ENCODE measurements at places on chromosomes 5 and 9. TPM values are rescaled to one million over a fixed set of nuclear protein-coding genes. Genes with fewer than 3 reads are reported as not detected.

- H3K36me3 ChIP-seq = no peaks in the 10 kb centered on the region
- H3K27ac ChIP-seq = no peak overlapping the region
- no peak for DNase-seq
- H3K27me3 ChIP-seq = no peaks in the 10 kb centered on the region
Measured at GRCh38 chr5:58764199-58764598, 181.3 kb downstream of the RAB3C start.

- peaks cover 2% of the 10 kb centered on the region for H3K27me3 ChIP-seq
- no peaks in the 10 kb centered on the region for H3K4me1 ChIP-seq
Measured at GRCh38 chr5:144315994-144316634, 145.4 kb downstream of the KCTD16 start.

DNA sequence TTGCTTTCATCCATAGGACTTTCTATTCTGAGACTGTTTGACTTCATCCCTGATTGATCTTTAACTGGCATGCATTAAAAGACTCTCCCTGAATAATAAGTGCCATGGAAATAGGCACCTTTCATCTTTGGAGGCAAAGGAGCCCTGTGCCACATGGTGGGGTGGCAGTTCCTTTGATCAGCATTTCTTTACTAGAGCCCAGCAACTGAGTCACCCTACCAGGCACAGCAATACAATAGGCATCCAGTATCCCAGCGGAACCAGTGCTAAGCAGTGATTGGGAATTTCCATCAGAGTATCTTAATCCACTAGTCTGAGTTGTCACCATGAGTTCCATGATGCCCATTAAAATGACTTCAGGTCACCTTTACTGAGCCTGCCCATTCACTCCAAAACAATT is 476.1 kb upstream of the MPDZ start:
- peaks cover 1% of the 10 kb centered on the region for H3K27me3 ChIP-seq
- no peaks in the 10 kb centered on the region for H3K4me1 ChIP-seq
- no peak overlapping the region for H3K27ac ChIP-seq

DNA sequence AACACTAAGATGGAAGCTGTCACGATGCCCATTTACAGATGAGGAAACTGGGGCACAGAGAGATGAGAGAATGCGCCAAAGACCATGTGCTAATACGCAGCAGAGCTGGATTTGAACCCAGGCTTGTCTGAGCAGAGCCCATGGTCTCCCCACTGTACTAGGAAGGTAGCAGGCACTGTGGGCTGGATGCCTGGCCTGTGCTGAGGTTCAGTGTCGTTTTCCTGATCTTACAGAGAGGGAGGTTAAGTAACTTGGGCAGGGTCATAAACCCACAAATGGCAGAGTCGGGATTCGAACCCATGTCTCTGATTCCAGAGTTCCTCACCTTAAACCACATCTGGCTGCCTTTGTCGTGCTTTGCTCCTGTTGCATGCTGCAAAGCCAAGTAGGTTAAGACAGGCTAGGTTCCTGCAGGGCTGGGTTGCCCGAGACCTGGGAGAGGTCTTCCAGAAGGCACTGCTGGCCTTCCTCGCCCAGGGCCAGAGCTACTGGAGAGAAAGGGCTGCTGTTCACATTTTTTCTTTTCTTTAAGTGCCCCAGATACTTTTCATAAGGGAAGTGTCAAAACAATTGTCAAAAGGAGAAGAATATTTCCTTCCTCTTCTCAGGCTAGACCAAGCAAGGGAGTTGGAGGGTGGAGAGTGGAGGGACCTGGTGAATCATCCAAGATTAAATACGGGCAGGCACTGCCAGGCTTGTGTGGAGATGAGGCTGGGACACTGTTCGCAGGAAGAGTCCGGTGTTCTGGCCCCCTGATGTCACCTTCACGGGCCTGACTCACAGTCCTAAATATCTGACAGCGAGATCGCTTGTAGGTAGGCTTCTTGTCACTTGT is 3.2 kb downstream of the NEK6 start:
- H3K36me3 ChIP-seq = no peaks in the 10 kb centered on the region
- no peak for DNase-seq
- peak overlapping the region; percentile 24 for H3K4me3 ChIP-seq

- peak overlapping the region; percentile 75 for H3K4me3 ChIP-seq
- DNase-seq = peak; percentile 32
- H3K27ac ChIP-seq = peak overlapping the region; percentile 87
- peaks cover 3% of the 10 kb centered on the region for H3K27me3 ChIP-seq
- H3K36me3 ChIP-seq = peaks cover 17% of the 10 kb centered on the region
Measured at GRCh38 chr9:121358751-121359150, 11.3 kb downstream of the STOM start.

The FGF18 gene
- polyA plus RNA-seq = not detected

DNA sequence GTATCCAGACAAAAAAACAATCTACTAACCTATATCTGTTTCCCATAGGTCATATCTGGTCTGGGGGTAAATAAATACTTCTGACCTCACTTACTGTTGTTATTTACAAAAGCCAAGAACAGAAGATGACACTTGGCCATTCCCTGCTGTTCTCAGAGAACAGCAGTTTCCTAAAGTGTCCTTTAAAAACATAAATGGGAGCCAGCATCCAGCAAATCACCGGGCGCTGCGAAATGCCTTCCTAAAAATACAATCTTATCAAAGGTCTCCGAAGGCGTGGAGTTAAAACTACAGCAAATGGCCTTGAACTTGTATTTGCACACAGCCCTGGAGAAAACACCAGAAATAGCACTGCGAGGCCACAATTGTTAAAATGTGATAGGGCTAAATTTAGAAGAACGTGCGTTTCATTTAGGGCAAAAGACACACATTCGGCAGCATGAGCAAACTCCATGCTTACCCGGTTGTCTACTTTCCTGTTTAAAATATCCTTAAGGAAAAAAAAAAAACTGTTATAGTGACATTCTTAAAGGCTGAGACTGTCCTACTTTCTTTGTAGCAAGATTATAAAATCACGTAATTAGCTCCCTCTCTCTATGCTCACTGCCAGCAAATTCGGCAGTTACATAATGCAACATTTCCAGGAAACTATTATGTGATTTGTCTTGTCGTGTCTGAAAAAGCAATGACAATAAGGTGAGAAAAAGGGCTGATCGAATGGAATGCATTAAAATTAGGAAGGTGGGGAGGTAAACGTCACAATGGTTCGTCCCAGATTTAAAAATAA is 1.5 kb downstream of the NFIL3 start:
- H3K4me3 ChIP-seq = peak overlapping the region; percentile 96
- peaks cover 13% of the 10 kb centered on the region for H3K27me3 ChIP-seq
- no peaks in the 10 kb centered on the region for H3K36me3 ChIP-seq
- H3K27ac ChIP-seq = peak overlapping the region; percentile 91
- H3K4me1 ChIP-seq = peaks cover 78% of the 10 kb centered on the region

DNA sequence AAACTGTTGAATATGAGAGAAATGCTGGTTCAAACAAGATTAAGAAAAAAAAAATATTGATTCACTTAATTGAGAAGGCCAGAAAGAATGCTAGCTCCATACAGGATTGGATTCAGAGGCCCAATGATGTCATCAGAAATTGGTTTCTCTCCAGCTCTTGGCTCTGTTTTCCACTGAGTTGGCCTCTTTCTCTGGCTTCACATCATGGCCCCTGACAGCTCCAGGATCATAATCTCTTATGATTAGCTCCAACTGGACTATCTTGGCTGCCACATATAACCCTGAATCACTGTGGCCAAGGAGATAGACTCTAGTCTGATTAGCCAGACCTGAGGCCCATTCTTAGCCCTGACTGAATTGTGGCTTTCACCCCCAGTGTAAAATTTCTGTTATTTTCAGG is 244.7 kb upstream of the GRAMD2B start:
- no peak overlapping the region for H3K4me3 ChIP-seq
- DNase-seq = no peak
- H3K36me3 ChIP-seq = no peaks in the 10 kb centered on the region
- H3K4me1 ChIP-seq = no peaks in the 10 kb centered on the region

- no peak overlapping the region for H3K4me3 ChIP-seq
- H3K36me3 ChIP-seq = no peaks in the 10 kb centered on the region
- no peaks in the 10 kb centered on the region for H3K4me1 ChIP-seq
- no peak overlapping the region for H3K27ac ChIP-seq
- no peak for DNase-seq
Measured at GRCh38 chr9:86406366-86406765, 52.2 kb upstream of the TUT7 start.

GRCh38 chr9:93827545-93828330 is 127.4 kb downstream of the BARX1 start:
- no peak overlapping the region for H3K4me3 ChIP-seq
- no peak overlapping the region for H3K27ac ChIP-seq
- peaks cover 9% of the 10 kb centered on the region for H3K27me3 ChIP-seq
- H3K36me3 ChIP-seq = no peaks in the 10 kb centered on the region
- H3K4me1 ChIP-seq = peaks cover 3% of the 10 kb centered on the region
- DNase-seq = peak; percentile 10

DNA sequence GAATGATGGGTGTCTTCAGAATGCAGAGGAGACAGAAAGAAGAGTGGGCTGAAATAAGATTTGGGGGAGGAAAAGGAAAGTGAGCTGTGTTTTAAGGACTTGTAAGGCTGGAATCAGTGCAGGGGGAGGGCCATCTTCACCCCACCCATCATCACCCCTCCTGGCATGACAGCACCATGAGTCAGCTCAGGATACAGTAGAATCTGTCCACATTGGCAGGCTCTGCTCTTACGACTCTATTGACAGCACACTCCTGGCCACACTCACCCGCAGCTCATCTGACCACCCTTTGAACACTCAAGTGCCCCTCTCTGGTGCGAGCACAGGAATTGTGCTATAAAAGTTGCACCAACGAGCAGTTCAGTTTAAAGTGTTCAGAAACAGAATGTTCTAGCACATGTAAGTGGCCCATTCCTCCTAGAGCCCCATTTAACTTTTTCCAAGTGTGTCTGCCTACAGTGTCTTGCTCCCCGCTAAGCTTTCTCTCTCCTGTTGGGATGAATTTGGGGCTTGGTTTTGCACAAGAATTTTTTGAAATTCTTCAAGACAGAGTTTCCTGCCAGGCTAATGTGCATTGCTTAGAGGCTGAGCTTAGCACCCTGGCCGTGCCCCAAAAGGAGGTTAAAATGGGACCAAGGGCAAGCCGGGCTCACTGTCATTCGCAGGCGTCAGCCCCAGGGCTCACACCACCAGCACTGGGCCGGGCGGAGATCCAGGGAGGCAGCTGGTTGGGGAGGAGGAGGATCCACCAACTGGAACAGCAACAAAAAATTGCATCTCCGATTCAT is 12.0 kb downstream of the ADRA1B start:
- no peak overlapping the region for H3K27ac ChIP-seq
- DNase-seq = no peak
- H3K4me3 ChIP-seq = no peak overlapping the region
- no peaks in the 10 kb centered on the region for H3K36me3 ChIP-seq

The CCL27 gene
- not detected for polyA plus RNA-seq

The PCDHA9 gene
- not detected for polyA plus RNA-seq

The TTC16 gene
- 1.3 TPM for polyA plus RNA-seq

The ANKRA2 gene
- 16.5 TPM for polyA plus RNA-seq

DNA sequence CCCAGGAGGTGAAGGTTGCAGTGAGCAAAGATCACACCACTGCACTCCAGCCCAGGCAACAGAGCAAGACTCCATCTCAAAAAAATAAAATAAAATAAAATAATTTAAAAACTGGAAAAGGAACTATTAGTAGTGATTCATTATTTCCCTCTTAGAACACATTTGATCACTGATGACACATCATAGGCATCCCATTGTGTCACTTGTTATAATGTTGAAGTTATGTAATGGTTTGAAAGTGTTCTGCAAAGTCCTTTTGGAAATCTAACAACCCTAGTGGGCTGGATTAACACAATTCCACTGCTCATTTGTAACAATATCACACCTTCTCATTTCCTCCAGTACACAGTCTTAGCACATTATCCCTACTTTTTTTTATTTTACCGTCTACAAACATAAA is 81.8 kb upstream of the LMNB1 start:
- no peak overlapping the region for H3K27ac ChIP-seq
- no peaks in the 10 kb centered on the region for H3K36me3 ChIP-seq
- H3K27me3 ChIP-seq = no peaks in the 10 kb centered on the region

The ACOT12 gene
- polyA plus RNA-seq = not detected

- H3K27ac ChIP-seq = no peak overlapping the region
- peaks cover 2% of the 10 kb centered on the region for H3K27me3 ChIP-seq
- H3K36me3 ChIP-seq = no peaks in the 10 kb centered on the region
- H3K4me3 ChIP-seq = no peak overlapping the region
Measured at GRCh38 chr5:135242021-135242865, 156.8 kb downstream of the MACROH2A1 start.

DNA sequence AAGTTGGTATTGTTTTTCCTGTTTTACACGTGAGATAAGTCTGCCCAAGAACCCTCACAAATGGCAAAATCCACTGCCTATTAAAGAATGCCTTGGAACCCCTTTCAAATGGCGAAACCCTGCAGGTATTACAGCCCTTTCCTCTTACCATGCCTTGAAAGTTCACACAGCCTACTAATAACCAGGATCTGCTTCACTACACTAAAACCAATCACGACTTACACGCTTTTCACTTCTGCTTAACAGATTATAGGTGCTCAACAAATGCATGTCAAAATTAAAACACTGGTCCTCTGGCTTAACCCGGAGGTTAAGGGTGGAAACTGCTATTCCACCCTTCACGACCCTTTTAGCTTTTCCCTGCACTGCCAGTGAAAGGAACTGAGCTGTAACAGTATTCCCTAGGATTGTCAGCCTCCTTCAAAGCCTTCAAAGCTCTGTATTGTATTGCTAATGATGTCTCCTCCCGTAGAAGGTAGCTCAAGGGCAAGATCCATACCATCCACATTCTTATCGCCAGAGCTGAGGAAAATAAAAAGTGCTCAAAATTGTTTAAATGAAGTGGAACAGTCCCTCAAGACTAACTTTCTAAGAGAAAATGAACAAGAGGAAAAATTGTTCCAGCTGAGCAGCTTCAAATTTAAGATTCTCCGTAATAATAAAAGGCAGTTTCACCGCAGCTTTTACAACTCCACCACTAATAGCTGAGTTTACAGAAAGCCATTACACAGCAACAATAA is 997 bp downstream of the AUH start:
- H3K27ac ChIP-seq = peak overlapping the region; percentile 94
- H3K4me1 ChIP-seq = peaks cover 42% of the 10 kb centered on the region
- no peak for DNase-seq
- H3K4me3 ChIP-seq = peak overlapping the region; percentile 97
- H3K36me3 ChIP-seq = peaks cover 5% of the 10 kb centered on the region

The PHF24 gene
- polyA plus RNA-seq = not detected

The CREBRF gene
- 40.6 TPM for polyA plus RNA-seq

- DNase-seq = no peak
- no peak overlapping the region for H3K27ac ChIP-seq
- H3K4me1 ChIP-seq = no peaks in the 10 kb centered on the region
- H3K4me3 ChIP-seq = no peak overlapping the region
- H3K36me3 ChIP-seq = no peaks in the 10 kb centered on the region
Measured at GRCh38 chr5:57577432-57578175, 95.0 kb upstream of the ACTBL2 start.

All from immature natural killer cell (primary cell).